8988T (cell line): ENCODE measurements at places on chromosomes 4 and X.

GRCh38 chrX:74009041-74009440 lies 294.9 kb upstream of the ZCCHC13 start:
- DNase-seq: no peak

DNA sequence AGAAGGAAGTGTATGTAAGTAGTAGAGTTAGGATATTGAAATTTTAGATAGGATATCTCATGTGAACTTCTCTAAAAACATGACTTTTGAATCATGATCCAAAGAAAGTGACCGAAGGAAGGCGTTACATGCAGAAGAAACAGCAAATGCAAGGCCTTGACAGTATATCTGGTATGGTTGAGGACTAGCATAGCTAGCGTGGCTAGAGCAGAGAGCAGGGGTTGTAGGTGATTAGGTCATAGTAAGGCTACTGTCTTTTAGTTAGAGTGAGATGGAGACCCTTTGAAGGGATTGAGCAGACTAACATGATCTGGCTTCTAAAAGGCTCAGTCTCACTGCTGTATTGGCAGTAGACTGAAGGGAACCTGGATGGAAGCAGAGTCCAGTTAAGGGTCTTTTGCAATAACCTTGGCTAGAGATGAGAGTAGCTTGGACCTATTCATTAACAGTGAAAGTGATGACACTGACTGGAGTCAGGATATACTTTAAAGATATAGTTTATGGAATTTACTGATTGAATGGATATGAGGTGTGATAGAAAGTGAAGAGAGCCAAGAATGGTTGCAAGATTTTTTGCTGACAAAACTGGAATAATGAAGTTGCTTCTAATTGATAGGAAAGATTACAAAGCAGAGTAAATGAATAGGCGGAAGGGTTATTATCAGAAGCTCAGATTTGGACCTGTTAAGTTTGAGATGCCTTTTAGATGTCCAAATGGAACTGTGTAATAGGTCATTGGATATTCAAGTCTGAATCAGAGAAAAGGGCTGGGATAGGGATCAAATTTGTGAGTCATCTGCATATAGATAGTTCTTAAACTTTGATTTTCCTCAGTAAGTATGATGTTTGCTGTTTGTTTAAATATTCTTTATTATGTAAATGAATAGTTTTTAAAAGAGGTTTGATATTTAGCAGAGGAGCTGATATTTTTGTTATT lies 59.8 kb downstream of the MRPL1 start:
- DNase-seq: no peak

DNA sequence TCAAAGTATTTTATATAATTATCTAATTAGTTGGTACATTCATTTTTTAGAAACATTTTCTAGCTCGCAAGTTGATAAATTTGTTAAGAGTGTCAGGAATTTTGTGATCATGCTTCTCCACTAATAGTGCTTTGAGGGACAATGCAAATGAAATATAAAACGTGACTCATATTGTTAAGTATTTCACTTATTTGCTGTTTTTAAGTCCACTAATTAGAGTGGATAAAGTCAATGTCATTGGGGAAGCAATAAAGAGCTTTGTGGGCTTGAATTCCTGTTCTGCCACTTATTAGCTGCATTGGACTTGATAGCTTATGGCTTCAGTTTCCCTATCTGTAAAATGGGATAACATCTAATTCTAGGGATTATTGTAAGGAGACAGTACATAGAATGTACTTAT lies 26.5 kb upstream of the ANAPC4 start:
- no peak for DNase-seq

GRCh38 chrX:140526171-140526570 lies 21.3 kb upstream of the SOX3 start:
- no peak for DNase-seq

GRCh38 chrX:66553973-66554372 lies 84.9 kb downstream of the EDA2R start:
- DNase-seq: no peak

DNA sequence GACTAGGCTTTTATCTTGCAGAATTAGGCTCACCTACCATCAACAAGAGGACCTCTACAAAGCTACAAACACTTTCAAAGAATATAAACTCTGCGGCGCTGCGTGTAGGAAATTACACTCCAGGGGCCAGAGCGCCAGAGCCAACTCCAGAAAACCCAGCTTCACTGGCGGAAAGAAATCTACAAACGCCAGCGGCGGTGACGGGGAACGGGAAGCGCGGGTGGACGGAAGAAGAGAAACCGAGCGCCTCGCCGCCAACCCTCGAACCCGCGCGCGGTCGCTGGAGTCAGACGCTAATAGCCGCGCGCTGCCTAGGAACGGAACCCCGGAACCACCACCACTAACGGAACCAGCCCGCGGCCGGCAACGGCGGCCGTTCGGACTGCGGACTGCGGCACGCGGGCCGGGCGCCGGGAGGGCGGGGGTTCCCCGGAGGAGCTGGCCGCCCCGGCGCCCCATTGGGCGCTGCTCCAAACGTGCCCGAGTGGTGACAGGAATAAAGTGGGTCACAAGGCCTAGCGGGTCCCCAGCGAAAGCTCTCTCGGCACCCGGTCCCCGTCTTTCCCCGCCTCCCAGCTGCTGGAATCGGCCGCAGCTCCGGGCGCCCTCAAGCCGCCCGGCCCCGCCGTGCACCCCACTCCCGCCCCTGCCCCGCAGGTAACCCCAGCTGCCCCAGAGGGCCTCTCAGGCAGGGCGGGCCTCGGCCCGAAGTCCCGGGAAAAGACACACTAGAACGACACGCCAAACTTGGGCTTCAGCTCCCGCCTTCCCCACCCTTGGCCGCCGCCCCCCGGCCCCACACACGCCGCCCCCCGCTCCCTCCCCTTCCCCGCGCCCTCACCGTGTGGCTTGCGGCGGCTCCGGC lies 836 bp downstream of the CLOCK start:
- DNase-seq: peak; percentile 33

GRCh38 chrX:110322603-110323002 lies 4.7 kb upstream of the AMMECR1 start:
- no peak for DNase-seq

GRCh38 chr4:57051095-57051494 lies 59.1 kb downstream of the IGFBP7 start:
- DNase-seq: no peak

GRCh38 chr4:73764513-73764912 lies 24.1 kb downstream of the CXCL8 start:
- DNase-seq: no peak

- DNase-seq: no peak
These were observed 88.2 kb downstream of the CFAP299 start for GRCh38 chr4:80423553-80424224.

DNA sequence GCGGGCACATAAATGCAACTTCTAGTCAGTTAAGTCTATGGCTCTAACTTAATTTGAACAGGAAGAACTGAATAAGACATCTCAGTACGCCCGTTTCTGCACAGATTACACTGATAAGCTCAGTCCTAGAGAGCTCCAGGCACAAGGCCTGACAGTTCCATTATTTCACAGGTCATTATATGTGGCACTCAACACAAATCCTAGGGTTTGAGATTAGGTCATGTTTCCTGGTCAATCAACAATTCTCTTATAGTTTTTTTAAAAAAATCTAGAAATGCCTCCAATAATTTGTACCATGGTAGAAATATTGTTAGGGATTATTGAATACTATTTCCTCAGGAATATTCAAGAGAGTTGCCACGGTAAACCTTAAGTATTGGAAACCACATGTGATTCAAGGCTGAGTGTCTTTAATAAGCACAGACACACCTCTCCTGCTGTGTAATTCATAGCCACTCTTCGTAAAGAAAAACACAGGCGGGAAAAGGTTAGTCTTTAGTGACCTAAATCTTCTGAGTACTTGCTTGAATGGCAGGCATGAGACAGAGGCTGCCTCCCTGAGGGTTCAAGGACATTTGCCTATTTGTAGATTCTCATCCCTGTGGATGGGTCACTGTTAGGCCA lies 342.9 kb upstream of the ADGRL3 start:
- no peak for DNase-seq

- no peak for DNase-seq
These were observed 394.1 kb downstream of the GALNTL6 start for GRCh38 chr4:172207258-172207657.

DNA sequence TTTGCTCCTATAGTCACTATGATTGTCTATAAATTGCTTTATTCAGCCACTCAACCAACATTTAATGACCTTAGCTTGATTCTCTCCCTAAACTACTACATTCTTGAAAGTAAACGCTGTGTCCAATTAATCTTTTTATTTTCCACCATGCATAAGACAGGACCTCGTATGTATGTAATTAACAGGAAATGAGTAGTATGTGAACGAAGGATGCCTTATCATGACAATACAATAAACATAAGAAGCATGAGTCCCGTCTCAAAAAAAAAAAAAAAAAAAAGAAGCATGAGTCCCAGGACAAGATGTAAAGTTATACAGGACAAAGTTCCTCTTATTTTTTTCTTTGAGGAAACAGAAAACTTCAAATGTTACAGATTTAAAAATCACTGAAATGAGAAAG lies 92.5 kb downstream of the PPP3CA start:
- DNase-seq: no peak

DNA sequence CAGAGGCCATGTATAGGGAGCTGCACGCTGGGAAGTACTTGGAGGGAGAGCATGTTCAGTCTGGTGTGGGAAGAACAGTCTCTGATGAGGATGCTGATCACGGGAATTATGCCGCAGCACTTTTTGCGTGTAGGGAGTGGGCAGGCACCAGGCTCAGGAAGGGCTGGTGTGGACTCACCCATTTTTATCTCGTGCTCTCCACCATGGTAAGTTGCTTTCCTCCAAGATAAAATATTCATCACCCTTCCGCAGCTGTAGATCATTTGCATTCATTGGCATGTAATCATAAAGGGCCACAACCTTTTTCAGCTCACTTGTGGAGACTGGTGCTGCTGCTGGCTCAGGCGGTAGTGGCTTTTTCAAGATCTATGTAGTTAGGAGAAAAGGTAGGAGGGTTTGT lies 11.8 kb upstream of the TIMM8A start:
- DNase-seq: no peak

- no peak for DNase-seq
These were observed 1056.2 kb downstream of the DMD start for GRCh38 chrX:32155044-32155638.

GRCh38 chr4:83054928-83055327 lies 19.9 kb downstream of the COPS4 start:
- no peak for DNase-seq

DNA sequence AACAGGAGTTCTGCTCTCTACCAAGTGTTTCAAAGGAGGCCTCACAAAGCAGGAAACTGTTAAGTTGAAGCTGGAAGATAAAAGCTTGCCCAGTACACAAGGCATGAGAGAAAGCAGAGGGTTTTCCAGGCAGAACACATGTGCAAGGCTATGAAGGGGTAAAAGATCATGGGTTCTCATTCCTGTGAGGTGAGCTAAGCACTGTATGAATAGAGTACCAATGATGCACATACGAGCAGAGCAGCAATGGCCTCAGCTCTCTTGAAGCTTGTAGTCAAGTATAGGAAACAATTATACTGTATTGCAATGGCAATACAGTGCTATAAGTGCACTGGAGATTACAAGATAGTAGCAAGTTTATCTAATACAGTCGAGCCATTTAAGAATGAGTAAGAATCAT lies 18.0 kb downstream of the TTC29 start:
- no peak for DNase-seq

DNA sequence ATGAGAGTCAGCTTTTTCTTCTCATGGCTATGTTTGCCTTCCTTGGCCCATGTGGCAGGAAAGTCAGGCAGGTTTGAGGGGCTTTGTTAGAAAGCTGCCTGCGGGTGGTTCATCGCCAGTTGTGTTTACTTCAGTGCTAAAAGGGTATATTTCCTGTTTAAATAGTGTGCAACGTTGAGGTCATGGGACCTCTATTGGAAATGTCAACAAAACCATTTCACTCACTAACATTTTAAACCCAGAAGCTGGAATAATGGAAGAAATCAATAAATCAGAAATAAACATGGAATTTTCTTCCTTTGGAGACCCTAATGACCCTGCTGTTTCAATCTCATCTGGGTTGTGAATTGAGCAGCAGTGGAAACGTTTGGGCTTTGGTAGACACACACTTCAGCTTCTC lies 185.8 kb downstream of the ANKRD50 start:
- DNase-seq: no peak

DNA sequence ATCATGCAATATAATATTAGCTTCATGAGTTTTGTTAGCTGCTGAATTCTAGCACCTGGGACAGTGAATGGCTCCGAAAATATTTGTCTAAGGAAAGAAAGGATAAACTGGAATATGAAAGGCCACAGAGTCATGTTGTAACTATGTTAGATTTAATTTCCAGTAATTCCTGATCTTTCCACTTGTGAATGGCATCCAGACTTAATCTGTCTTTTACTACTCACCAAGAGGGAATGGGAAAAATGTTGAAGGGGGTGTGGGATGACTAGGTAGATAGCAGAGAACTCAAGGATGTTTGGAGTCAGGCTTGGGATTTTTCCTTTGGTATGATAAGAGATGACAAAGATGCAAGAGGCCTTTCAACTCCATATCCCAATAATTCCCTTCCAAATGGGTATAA lies 9.4 kb downstream of the ADH6 start:
- DNase-seq: no peak

- DNase-seq: no peak
These were observed 18.6 kb upstream of the TMEM185A start for GRCh38 chrX:149650162-149650561.

GRCh38 chr4:101777431-101777830 lies 13.1 kb upstream of the BANK1 start:
- DNase-seq: no peak

DNA sequence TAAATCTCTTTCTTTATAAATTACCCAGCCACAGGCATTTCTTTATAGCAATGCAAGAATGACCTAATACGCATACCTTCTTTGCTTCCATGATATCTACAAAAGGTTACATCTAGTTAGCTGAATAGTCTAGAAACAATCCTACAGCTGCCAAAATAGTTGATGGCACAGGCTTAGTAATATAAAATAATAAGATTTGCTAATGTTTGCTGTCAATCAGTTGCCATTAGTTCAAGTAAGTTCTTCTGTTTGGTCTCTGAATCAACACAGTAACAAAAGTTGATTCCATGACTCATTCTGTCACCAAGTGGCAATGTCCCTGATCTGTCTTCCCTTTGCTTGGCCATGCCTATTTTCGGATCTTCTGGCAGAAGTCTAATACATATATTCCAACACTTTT lies 470.2 kb downstream of the SPRY1 start:
- DNase-seq: no peak

GRCh38 chr4:97867557-97868091 lies 275.7 kb downstream of the STPG2 start:
- DNase-seq: no peak

GRCh38 chr4:2833671-2834000 lies 10.0 kb upstream of the ADD1 start:
- peak; percentile 9 for DNase-seq

DNA sequence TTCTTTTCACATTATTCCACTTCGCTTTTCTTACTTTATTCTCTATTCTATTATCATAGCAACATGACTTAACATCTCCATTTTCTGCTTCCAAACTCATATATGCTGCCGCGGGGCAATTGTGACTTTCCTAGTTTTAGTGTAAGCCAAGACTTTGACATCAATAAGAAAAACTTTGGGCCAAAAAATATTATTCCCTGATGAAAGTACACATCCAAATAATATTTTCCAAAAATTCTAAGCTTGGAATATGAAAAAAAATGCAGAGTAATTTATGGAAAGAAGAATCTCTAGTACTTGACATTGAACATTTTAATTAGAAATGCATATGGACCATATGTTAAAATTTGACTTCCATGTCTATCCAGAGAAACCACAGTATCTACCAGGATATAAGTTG lies 995.1 kb upstream of the INTU start:
- no peak for DNase-seq
